SK-MEL-5 (cell line): ENCODE measurements at places on chromosomes 2 and 18. TPM values are rescaled to one million over a fixed set of nuclear protein-coding genes. Genes with fewer than 3 reads are reported as not detected.

DNA sequence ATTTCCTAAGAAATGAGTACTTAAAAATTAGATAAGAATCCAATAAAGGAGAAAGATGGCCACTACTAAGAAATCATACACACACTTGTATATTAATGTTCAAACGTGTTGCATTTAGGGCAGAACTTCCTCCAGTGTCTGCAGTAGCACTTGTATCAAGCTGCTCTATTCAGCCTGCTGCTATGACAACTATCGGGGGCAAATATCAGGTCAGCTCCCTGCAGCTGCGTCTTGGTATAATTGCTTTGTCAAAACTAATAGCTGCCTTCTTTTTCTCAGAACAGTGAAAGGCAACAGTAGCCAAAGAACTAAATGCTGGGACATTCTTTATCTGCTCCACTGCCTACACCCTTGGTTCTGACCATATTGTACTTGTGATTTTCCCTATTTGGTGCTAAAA is 300.7 kb downstream of the NOL4 start:
- no peak for DNase-seq

- no peak for DNase-seq
Measured at GRCh38 chr2:230903231-230904150, 21.6 kb downstream of the GPR55 start.

DNA sequence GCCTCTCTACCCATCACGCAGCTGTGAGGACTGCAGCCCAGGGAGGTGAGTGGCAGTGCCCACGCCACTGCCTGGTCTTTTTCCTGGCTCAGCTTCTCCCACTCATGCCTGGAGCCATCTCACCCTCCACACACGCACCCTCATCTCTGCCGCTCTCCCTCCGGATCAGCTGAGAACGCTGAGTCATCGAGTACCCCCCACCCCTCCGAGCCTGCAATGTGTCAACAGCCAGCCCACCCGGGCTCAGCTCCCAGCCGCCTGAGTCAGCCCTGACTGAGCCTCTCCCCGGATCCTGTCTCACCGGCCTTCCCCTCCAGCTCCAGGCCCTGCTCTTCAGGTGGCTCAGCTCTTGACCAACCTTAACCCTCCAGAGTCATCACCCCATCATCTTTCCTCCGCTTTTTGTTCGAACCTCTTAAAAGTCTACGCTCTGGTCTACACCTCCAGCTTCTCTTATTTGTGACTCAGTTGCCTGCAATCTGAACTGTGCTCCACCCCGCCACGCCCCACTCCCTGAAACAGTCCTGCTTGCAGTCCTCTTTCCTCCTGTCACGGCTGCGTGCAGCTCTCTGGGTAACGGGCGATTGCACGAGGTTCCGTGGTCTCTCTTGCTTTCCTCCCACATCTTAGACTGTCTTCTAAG is 94.4 kb upstream of the ASAP2 start:
- DNase-seq, result no peak

DNA sequence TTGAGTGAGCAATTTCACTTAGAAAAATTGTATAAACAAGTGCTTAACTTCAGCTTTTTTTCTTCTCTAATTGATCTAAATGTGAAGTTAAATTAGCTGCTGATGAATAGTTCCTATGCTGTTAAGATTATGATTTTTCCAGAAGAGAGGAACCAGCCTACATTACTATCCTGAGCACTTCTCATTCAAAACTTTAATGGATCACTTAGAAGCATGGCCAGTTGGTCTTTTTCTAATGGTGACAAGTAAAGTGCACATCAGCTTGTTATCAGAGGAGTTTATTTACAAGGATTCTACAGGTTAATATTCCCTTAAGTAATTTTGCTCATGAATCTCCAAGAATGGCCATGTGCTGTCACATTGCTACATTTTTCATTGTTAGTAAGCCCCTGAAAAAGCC is 37.1 kb downstream of the DCC start:
- DNase-seq, result no peak

DNA sequence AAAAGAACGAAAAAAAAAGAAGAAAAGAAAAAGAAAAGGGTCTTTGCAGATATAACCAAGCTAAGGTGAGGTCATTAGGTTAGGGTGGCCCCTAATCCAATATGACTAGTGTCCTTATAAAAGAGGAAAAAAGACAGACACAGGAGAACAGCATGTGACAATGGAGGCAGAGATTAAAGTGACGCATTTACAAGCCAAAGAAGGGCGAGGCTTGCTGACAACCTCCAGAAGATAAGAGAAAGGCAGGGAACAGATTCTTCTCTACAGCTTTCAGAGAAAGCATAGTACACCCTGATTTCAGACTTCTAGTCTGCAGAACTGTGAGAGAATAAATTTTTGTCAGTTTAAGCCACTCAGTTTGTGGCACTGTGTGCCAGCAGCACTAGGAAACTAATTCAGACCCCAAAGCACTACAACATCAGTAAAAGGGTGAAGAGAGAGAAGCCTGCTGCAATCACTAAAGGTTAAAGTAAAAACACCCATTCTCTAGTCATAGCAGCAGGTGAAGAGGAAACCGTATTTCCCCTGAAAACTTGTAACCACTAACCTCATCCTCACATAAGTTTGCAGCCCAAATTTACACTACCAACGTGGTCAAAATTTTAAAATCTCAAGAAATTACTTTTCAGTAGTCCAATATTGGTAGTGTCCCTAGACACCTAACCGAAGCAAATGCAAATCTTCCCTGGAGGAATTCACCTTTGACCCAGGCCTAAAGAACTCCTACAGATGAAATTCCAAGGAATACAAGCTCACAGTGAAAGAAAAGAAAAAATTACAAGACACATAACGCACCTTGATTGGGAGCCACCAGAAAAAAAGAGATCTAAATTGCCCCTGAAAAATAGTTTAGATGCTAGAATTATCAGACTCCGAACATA is 17.5 kb downstream of the REEP1 start:
- no peak for DNase-seq

DNA sequence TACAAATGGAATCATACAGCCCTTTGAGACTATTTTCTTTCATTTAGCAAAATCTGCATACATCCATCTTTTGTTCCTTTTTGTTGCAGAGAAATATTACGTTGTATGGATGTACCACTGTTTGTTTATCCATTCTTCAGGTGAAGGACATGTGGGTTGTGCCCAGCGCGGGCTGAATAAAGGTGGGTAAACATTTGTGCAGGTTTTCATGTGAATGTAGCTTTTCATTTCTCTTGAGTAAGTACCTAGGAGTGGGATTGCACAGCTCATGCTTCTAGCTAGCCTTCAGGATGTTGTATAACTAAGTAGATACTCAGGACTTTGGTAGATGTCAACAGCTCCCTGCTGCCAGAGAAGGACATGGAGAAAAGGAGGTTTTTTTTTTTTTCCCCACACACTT is 50.6 kb upstream of the SPRED2 start:
- DNase-seq, result no peak

- no peak for DNase-seq
Measured at GRCh38 chr18:73752546-73752945, 395.1 kb downstream of the FBXO15 start.

DNA sequence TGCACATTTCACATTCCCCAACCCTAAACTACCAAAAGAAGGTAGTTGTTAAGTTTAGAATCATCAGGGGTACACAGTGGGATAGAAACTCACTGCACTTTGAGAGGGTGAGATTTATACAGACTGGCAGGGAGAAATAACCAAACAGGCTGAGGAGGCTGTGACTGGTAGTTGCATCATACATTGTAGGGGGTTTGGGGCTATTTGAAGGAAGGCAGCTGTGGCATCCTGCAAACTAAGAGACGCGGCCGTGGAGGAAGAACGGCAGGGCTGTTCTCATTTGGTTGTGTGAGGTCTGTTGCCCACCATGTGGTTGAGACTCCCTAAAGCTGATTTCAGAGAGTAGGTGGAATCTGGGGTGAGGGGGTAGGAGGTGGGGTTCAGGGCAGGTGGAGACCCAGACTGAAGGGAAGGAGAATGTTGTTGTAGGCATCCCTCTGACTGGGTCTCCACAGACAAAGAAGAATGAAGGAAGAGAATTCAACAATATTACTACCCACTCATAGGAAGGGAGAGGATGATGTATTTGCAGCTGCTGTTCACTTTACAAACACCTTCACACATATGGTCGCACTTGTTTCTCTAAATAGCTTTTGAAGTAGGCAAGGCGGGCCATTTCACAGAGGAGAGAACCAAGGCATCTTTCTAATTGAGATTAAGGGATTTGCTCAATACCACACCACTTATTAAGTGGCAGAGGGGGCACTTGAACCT is 170.9 kb upstream of the SIX2 start:
- DNase-seq, result no peak

DNA sequence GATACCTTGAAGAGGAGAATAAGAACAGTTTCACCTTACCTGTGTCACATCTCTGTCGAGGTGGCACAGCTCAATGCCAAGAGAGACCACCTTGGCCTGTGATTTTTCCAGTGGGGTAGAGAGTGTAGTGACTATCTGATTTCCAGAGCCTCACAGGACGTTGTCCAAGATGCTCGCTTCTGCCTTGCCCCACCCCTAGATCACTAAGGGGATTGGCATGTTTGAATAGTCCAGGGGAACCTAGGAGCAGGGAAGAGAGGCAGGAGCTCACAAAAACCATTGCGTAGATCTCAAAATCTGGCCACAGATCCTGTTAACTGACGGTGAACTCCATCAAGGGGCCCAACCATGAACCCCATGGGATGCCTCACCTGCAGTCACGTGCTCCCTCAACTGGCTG is 24.2 kb downstream of the TMEM178A start:
- DNase-seq, result no peak

- DNase-seq, result no peak
Measured at GRCh38 chr2:149420053-149420963, 89.9 kb downstream of the LYPD6 start.

DNA sequence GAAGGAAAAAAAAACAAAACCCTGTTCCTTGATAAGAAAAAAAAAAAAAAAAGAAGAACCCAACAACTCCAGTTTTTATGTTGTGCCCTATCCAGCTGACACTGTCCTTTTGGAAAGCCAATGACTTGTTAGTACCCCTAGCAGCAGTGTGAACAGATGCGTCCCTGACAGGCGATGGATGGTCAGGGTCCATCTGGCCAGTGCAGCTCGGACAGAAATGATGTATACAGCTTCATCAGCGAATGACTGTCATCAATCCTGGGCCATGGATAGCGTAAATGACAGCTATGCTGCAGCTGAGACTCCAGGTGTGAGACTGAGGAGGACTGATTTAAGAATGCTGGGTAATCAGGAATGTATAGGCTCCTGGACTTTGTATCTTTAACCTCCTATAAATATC is 318.8 kb upstream of the FIGN start:
- no peak for DNase-seq

DNA sequence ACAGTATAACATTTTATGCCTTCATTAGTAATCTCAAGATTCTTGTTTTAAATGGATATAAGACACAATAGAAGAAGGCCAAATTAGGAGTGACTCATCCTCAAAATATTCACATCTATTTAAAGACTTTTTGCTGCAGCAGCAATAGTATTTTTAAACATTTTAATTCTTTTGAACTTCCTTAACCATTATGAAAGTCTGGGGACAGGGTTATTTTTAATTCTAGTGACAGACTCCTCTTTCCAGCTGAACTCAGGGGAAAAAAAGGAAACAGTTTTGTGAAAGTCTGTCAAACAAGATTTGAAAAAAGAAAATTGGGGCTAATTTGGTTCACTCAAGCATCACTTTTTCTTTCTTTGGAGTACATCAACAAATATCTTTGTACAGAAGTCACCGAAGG is 541.8 kb downstream of the NUP35 start:
- DNase-seq, result no peak

DNA sequence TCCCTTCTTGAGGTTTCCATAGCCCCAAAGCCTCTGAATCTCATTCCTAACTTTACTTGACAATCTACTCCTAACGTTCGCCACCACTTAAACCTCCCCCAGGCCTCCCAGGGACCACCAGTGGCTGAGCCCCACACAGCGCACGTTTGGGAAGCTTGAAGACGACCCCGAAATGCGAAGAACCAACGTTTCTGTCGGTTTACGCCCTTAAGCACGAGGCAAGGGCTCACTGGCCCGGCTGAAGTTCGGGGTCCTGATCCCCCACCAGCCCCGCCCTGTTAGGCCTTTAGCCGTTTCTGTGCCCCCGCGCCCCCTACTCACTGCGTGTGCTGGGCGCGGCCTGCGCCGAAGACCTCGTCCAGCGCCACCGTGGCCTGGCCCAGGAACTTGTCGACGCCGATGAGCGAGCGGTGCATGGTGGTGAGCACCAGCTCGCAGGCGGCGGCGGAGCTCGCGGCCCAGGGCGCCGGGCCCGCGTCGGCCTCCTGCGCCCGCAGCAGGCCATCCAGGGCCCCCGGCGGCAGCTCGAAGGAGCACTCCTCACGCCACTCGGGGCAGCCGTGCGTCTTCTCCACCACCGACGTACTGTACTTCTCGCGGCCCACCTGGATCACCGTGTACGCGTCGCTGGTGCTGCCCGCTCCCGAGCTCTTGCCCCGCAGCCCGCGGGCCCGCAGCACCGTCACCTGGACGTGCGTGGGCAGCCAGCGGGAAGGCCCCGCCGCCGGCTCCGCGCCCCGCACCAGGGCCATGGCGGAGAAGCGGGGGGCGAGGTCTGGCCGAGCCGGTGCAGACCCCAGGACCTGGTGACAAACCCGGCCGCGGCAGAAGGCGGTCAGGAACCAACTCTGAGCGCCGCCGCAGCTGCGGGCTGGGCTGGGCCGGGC is 479 bp downstream of the RAB11FIP5 start:
- no peak for DNase-seq

DNA sequence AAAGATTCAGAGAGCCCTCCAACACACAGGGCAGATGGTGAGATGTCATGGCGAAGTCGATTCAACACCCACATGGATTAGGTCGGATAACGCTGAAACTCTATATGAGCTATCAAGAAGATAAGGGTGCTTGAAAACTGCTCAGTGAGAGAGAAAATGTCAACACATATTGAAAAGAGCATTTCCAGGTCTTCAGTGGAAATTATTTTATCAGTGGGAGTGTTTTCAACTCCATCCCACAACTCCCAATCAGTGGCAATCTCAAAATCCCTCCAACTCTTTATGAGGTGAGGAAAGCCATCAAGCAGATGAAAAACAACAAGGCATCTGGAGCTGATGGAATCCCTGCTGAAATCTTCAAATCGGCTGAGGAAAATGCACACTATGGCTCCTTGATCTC is 104.5 kb upstream of the KLHL14 start:
- no peak for DNase-seq

GRCh38 chr18:55587418-55588110 is 428 bp downstream of the TCF4 start:
- peak; percentile 1 for DNase-seq

- DNase-seq, result no peak
Measured at GRCh38 chr2:109607766-109608165, 6.0 kb downstream of the SEPTIN10 start.

The ACKR3 gene
- not detected in 2 replicates for total RNA-seq

The CARF gene
- total RNA-seq, result 4.3 and 6.9 TPM in 2 replicates

The TLX2 gene
- 0.16 and 0.55 TPM in 2 replicates for total RNA-seq

The CSRNP3 gene
- 0.32 and 0.45 TPM in 2 replicates for total RNA-seq

The STPG4 gene
- total RNA-seq, result 0.26 TPM in 1 of 2 replicates, not detected in the other

The PRSS56 gene
- not detected in 2 replicates for total RNA-seq

The TUBA3E gene
- not detected in 2 replicates for total RNA-seq
